ENCODE measurements at places on chromosomes 13 and 19. TPM values are rescaled to one million over a fixed set of nuclear protein-coding genes. Genes with fewer than 3 reads are reported as not detected.

DNA sequence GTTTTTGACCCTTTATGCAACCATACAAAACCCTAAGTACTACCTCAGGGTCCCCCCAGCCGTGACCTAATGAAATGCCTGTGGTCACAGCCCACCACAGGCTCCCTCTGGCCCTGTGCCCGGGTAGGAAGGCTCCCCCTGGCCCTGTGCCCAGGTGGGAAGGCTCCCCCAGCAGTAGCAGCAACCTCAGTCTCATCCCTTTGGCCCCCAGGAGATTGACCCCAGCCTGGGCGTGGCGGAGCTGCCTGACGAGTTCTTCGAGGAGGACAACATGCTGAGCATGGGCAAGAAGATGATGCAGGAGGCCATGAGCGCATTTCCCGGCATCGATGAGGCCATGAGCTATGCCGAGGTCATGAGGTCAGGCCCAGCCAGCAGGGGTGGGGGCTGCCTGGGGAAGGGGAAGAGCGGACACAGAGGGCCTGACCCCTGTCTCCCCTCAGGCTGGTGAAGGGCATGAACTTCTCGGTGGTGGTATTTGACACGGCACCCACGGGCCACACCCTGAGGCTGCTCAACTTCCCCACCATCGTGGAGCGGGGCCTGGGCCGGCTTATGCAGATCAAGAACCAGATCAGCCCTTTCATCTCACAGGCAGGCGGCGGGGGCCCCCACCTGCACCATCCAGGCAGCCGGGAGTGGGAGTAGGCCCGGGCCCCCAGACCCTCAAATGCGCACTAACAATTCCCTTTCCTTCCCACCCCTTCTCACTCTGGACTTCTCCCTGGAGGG, 6.3 kb upstream of the BEST2 start:
- no peak for DNase-seq

- no peak for DNase-seq
Observed at GRCh38 chr19:4038661-4039423, 27.9 kb downstream of the ZBTB7A start.

GRCh38 chr13:24737042-24737441, 26.9 kb upstream of the RNF17 start:
- DNase-seq: no peak

DNA sequence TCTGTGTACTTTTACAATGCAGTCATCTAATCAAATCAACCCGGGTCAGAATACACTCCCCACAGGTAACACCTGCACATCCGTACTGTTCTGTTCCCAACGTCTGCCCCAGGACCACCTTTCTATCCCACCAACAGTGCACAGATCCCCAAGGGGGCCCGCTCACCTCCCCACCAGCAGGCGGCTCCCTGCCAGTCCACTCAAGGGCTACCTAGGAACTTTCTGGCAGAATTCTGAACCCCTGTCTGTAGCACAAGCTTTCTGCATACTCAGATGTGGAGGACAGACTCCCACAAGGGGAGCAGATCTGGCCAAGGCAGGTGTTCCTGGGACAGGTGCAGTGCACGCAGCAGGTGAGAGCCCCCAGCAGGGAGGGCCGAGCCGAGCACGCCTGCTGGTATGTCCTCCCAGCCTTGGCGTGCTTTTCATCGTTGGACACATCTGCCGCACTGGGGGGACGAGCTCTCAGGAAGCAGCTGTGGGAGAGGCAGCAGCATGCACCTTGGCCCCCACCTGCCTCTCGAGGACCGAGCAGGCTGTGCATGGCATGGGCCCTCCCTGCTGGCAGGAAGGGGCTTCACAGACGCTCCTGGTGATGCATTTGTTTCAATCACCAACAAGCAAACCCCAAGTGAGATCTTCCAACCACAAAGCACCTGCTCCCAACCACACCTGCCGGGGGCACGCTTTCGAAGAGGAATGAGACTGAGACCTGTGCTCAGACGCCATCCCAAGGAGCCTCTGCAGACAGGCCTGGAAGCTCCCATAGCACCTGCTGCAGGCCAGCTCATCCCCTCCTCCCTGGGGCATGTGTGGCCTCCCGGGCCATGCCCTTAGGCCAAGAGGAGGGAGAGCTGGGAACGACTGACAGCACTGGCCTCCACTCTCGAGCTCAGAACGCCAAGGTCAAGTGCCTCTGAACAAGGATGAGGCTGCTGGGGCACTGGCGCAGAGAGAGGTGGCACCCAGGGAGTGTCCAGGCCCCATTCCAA, 35.9 kb downstream of the RAB20 start:
- no peak for DNase-seq

DNA sequence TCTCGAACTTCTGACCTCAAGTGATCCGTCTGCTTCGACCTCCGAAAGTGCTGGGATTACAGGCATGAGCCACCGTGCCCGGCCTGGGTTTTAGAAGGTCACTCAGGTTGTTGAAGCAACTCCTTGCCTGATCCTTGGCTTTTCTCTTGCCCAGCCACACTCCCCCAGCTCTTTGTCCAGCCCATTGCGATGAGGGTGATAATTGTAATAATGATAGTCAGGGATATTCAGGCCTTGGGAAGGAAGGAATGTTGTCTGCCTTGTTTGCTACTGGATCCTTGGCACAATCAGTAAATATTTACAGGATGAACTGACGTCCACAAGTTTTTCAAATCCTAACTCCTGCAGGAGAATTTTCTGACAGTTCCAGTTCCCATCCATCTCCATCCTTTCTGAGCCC, 1.8 kb downstream of the THOP1 start:
- no peak for DNase-seq

ATP4B gene
- total RNA-seq: not detected

All from T-cell (primary cell).